ENCODE measurements at places on chromosomes 3 and 15.
A peak's percentile ranks its signal among the peaks of the same experiment; 100 is the strongest.

DNA sequence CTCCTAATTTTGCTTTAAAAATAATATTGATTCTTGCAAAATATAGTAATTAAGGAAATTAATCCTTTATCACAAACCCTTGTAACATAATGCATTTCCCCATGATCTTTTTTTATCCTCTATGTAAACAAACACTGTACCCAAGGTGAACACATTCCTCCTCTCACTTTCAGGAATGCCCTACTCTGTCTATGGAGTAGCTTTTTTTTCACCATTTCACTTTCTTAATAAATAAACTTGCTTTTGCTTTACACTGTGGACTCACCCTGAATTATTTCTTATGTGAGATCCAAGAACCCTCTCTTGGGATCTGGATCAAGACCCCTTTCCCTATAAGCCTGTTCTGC, 90.5 kb upstream of the LRRN1 start:
- DNase-seq, result no peak

DNA sequence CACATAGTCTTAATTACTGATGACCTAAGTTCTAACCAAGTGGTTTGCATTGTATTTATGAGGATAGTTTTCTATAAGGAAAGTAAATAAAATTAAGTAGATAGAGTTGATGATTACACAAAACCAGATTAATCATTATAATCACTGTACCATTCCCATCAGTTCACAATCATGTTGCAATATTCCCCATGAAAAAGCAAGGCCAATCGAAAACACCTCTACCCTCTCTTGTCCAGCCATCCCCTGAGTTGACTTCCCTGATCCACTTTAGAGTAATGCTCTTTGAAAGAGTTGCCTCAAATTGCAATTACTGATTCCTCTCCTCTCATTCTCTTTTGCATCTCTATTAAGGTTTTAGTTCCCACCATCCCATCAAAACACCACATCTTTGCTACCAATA, 21.0 kb downstream of the BCHE start:
- no peak for DNase-seq

- DNase-seq, result no peak
Observed at GRCh38 chr3:62193586-62194345, 179.6 kb downstream of the FEZF2 start.

GRCh38 chr15:87959662-87960061, 296.9 kb downstream of the NTRK3 start:
- DNase-seq, result no peak

GRCh38 chr3:9914559-9915253, 2.2 kb upstream of the IL17RC start:
- DNase-seq, result no peak

DNA sequence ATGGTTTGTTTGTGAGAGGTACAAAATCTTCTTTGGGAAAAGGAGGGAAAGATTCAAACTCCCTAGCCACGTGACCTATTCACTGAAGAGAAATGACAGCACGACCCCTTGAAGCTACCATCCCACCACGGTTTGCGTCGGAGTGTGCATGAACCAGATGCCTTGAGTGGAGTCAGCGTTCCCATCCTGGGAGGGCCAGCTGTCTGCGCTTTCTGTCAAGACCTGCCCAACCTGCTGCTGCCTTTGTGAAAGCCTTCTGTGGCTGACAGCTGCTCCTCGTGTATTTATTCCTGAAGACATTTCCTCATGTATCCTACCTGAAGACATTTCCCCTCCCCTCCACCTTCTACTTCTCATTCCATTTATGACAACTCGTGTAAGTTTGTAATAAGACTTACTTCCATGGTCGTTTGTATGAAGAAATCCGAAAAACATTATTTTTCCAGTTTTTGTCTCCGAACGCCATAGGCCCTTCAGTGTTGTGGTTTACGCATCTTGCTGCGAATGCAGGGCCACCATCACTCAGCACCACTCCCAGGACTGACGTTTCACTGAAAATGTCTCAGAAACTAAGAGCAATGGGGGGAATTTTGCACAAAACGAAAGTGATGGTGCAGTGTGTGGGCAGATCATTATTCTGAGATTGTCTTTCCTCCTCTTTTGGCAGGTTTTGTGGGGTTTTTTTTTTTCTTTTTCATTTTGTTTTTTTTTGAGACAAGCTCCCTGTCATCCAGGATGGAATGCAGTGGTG, 18.9 kb downstream of the EBLN2 start:
- DNase-seq, result peak; percentile 20

DNA sequence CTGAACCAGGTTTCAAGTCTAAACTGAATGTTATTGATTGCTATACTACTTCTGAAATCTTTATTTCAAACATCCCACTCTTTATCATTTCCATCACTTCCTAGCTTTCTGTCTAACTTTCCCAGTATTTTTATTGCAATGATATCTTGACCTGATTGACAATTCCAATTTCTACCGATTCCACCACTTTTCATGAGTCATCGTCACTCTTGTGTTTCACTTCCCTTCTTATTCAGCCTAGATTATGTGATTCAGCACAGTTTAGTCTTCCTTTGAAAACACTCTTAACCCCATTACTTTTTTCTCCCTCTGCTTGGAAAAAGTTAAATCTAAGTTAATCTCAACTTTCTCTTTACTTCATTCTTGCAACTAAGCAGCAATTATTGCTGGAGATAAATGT, 62.6 kb downstream of the SLC7A14 start:
- DNase-seq, result peak; percentile 15

GRCh38 chr3:36891701-36892160, 53.1 kb downstream of the TRANK1 start:
- DNase-seq, result no peak

DNA sequence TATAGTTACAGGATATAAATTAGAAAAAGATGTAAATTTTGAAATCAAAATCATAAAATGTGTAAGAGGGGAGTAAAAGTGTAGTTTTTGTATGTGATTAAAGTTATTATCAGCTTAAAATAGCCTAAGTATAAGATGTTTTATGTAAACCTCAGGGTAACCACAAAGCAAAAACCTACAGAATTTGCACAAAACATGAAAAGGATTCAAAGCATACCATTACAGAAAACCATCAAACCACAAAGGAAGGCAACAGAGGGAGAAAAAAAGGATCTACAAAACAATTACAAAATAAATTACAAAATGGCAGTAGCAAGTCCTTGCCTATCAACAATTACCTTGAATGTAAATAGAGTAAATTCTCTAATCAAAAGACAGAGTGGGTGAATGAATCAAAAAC, 36.7 kb upstream of the MYLK start:
- DNase-seq, result no peak

- DNase-seq, result no peak
Observed at GRCh38 chr3:44363591-44363990, 25.0 kb downstream of the TCAIM start.

DNA sequence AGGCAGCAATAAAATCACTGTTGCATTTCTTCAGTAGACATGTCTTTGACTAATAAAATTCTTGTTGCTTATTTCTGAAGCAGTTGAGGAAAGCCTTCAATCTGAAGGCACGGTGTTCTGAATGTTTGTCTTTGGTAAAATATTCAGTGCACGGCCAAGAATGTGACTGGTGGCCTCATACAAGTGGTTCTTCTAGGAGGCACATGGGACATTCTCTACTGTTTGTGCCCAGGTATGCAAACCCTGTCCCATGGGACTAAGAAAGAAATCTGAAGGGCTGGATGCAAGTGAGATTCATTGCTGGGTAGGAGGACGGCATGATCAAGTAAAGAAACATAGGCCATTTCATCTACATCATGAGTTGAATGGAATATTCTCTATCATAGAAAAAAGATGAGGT, 250.6 kb upstream of the NR2F2 start:
- no peak for DNase-seq

DNA sequence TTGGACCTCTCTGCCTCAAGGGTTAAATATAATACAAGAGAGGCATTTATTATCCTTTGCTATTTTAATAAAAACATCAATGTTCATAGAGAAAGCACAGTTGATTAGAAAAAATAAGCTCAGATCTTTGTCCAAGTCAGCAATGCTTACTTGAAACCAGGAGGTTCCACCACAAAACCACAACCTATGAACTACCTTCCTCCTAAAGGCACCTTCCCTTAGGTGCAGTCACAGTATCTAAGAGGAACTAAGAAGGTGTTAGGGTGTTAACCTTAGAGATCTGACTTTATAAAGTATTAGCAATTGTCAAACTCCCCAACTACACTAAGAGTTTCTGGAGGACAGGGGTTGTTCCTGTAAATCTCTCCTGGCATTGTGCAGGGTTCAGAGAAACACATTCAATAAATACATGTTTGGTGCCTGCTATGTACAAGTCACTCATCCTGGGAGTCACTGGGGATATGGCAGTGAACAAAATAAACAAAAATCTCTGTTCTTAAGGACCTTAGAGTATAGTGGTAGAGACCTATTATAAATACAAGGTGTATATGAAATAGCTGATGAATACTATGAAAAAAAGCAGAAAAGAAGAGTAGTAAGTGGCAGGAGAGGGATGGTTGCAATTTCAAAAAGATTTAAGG, 208.6 kb downstream of the NFKBIZ start:
- DNase-seq, result peak; percentile 31

- DNase-seq, result peak; percentile 7
Observed at GRCh38 chr3:74789111-74789510, 174.7 kb upstream of the CNTN3 start.

Measured in activated CD4-positive, alpha-beta T cell treated with anti-CD3 and anti-CD28 coated beads, Interleukin-2, Interleukin-4, amounts not matched to agents 100 ng/mL and 50 ng/mL, durations not matched to agents 16 hours and 8 hours (primary cell).